Posterior vena cava (tissue), 2 donors: ENCODE measurements at places on chromosomes 16 and 17.

- no peak for DNase-seq
These were observed 8.7 kb downstream of the FZD2 start for GRCh38 chr17:44565866-44566443.

DNA sequence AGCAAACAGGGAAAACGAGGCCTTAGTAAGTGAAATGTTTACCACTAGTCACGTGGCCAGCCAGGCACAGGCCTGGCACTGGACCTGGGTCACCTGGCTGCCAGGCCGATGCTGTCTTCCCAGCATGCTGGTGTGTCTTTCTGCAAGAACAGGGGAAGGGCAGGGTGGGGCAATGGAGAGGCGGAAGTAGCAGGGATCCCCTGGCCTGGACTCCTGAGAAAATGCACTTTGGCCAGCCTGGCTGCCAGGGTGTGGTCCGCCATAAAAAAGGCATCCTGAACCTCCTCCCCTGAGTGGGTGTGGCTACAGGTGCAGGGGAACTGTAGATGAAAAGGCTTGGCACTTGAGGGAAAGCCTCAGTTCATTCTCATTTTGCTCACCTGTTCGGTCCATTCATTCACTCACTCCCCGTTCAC lies 1.0 kb upstream of the ANKRD40CL start:
- DNase-seq = peak; percentile 67

DNA sequence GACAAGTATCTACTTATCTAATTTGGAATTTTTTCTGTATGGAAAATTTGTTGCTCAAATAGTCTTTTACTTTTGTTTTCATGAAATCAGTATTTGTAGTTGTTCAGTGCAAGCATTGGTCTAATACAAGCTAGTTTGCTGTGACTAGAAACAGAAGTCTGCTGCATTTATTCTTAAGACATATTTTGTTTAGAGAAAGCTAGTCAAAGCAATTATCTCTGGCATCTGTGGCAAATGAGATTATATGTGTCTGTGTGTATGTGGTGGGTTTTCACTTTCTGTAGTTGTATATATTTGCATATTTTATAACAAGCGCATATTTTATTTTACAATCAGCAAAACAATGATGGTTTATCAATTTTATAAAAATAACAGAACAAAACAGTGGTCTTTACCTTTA lies 96.0 kb upstream of the SIAH1 start:
- no peak for DNase-seq

- DNase-seq = no peak
These were observed 387 bp downstream of the MSI2 start for GRCh38 chr17:57256708-57257112.

DNA sequence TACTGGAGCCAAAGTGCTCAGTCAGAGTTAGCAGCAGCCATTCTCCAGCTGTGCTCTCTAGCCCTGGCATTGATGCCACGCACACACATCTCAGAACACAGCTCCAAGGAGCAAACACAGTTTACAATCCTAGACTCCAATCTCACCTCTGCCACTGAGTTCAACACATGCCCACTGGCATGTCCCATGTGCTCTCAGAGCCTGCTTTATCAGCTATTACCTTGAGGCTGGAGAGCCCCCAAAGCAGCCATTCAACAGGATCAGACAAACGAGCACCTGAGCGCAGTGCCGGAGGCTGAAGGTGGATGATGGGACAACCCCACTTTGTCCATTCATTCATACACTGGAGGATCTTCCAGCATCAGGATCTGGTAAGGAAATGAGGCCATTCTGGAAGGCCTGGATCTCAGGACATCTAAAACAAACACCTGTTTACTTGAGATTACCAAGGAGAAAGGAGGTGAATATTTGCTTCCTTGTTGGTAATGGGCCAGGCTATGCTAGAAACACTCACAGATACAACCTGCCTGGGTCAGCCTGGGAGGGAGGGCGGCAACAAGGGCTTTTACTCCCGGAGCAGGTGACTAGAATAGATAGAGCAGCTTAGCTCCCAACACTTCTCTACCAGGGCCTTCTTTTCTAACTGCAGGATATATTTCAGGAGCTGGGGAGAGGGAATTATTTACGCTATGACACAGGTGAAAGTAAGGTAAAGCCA lies 25.4 kb downstream of the RANBP10 start:
- no peak for DNase-seq

DNA sequence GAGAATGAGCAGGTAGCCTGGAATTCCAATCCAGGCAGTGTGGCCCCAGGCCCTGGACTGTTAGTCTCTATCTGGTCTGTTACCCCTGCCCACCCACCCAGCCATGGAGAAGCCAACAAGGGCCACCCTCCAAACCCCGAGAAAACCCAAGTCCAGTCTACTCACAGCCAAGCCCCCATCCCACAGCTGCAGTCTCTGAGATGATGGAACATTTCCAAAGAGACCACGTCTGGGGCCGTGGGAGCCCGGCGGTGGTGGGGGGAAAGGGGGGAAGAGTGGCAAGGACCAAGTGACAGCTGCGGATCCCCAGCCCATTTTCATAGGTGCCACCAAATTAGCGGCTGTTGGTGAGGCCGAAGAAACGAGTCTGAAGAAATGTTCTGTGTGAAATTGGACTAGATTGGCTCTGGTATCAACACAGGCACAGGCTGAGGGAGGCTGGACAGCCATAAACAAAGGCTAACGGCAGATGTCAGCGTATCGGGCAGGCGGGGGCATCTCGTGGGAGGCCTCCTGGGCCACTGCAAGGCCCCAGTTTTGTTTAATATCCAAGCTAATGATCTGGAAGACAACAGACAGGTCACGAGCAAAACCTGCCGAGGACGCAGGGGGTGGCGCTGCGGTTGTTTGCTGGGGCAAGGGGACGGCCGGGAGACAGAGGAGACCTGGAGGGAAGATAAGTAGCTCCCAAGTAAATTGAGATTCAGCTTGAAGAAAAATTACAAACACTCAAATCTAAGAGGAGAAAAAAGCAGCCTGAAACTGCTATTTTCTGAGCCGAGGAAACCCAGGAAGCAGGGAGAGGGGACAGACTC lies 53.4 kb downstream of the RBFOX3 start:
- DNase-seq = peak; percentile 48

- DNase-seq = no peak
These were observed 14.4 kb downstream of the ACLY start for GRCh38 chr17:41904242-41904841.

DNA sequence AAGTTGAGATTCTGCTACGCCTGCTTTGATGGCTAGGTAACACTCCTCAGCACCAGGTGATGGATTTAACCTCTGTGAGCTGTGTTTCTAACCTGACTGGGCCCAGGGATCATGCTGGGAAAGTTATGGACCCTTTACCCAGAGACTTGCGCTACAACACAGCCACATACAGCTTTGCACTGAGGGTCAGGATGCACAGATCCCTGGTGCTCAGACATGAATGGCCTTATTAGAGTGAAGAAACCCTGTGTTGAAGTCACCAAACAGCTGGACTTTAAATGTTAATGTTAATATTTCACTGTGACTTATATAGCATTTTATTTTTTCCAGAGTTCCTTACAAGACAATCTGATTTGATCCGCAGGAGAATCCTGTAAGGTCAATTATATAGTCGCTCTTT lies 114.3 kb downstream of the MSI2 start:
- DNase-seq = no peak

GRCh38 chr17:50790618-50791017 lies 23.3 kb upstream of the ANKRD40CL start:
- no peak for DNase-seq

DNA sequence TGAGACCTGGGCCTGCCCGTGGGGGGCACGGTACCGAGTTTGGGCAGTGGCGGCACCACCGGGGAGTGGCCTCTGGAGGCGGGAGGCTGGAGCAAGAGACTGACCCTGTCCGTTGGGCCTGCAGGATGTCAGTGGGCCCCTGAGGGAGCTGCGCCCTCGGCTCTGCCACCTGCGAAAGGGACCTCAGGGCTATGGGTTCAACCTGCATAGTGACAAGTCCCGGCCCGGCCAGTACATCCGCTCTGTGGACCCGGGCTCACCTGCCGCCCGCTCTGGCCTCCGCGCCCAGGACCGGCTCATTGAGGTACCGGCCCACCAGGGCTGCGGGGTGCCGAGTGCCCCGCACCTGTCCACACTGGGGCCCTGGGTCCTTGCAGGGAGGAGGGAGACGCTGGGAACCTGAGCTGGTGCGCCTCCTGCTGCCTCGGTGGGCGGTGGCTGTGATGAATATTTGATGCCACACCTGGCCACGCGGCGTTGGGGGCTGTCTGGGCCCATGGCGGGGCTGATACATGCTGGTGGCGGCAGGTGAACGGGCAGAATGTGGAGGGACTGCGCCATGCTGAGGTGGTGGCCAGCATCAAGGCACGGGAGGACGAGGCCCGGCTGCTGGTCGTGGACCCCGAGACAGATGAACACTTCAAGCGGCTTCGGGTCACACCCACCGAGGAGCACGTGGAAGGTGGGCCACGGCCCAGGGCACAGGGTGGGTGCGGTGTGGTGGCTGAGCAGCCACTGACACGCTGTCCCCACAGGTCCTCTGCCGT lies 9.7 kb downstream of the NHERF2 start:
- DNase-seq = no peak

DNA sequence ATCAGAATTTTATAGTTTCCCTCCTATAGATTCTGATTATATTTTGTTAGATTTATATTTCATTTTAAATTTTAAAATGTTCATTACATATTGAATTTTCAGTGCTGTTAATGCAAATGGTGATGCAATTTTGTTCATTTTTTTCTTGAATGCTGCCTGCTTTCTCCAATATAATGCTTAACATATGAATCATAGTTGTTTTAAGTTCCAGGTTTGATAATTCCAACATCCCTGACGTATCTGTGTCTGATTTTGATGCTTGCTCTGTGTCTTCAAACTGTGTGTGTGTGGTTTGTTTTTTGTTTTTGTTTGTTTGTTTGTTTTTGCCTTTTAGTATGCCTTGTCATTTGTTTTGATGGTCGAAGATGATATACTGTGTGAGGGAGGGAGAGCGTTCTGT lies 134.7 kb upstream of the ELAC2 start:
- DNase-seq = no peak

DNA sequence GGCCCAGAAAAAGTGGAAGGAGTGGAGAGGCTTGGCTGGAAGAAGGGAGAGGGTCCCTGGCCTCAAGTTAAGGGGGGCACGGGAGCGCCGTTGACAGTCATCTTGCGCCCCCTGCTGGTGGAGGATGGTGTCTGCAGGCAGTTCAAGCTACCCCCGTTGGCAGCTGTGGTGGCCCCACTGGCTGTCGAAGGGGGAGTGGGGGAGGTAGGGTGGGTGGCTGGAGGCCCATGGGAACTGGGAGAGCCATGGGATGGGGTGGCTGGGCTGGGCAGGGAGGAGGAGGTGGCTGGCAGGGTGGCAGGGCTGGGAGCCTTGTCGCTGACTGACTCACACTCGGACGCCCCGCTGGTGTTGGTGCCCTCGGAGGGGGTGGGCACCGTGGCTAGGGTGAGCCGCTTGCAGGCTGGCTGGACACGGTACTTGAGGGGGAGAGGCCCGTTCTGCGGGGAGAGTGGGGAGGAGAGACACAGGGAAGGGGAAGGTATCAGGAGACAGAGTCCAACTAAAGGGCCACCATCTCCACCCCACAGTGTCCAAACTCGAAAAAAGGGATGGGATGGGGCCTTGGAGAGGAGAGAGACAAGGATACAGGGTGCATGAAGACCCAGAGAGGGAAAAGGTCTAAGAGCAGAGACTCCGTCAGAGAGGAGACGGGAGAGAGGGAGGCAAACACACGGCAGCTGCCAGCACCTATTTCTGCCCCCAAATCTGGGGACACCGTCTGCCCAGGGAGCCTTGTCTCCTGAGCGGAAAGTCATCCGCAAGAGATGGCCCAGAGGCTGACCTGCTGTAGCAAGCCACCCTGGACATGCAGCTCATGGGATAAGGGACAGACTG lies 5.2 kb downstream of the CISD3 start:
- peak; percentile 92 for DNase-seq

GRCh38 chr16:17972460-17972943 lies 364.0 kb downstream of the NPIPA8 start:
- DNase-seq = no peak

- no peak for DNase-seq
These were observed 7.5 kb downstream of the IFI35 start for GRCh38 chr17:43014020-43014648.

- no peak for DNase-seq
These were observed 1.5 kb downstream of the CACNA1H start for GRCh38 chr16:1154291-1154886.

GRCh38 chr17:64045176-64045575 lies 24.7 kb upstream of the ICAM2 start:
- no peak for DNase-seq

DNA sequence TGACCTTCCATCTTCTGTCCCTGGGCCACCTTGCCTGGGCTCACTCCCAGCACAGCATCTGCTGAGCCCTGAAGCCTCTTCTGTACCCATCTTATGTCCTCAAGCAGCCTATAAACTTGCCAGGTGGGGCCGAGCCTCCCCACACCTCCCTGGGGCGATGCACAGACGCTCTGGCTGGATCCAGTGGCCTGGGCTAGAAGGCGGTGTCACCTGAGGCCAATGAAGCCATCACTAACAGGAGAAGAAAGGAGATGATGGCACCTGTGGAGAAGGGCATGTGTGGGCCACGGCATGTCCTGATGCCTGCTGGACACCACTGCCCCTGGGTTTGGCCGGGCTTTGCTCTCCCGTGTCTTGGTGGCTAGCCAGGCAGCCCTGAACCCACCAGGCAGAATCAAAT lies 45.5 kb downstream of the PEMT start:
- DNase-seq = no peak

- DNase-seq = no peak
These were observed 206.1 kb downstream of the ABCC12 start for GRCh38 chr16:47949714-47950113.

DNA sequence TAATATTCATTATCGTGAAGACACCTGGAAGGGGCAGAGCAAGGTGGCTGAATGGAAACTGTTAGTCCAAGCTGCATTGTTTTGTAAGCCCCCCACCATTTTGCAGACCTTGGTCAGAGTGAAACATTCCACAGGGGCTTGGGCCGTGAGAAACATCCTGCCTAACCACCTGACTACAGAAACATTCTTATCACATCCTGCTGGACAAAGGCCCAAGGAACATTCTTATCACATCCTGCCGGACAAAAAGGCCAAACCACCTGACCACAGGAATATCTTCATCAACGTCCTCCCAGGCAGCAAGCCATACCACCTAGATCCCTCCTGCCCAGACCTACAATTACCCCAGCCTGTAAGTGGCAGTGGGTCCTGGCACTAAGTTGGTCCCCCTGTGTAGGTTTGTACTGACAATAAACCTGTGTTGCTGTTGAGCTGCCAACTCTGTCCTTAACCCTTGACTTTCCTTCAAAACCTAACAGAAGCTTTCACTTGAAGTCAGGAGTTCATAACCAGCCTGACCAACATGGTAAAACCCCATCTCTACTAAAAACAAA lies 19.6 kb downstream of the ATF7IP2 start:
- DNase-seq = no peak

GRCh38 chr16:47970291-47970931 lies 185.4 kb downstream of the ABCC12 start:
- DNase-seq = no peak

DNA sequence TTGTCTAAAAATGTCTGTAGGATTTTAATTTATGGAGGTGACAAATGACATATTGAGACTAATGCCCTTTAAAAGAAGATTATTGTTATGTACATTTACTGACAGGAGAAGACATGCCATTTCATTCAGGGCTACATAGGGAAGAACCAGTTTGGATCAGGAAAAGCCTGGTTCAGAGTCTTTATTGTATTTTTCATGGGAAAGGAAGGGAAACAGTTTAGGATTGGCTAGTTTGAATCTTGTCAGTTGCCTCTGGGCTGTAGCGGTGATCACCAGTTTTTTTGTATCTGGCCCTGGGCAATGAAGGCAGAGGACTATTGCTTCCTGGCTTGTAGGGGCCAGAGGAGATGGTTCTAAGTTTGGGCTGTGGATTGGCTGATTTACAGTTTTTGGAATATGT lies 31.8 kb downstream of the NSRP1 start:
- DNase-seq = no peak
